ENCODE measurements at places on chromosomes 2 and 18. TPM values are rescaled to one million over a fixed set of nuclear protein-coding genes. Genes with fewer than 3 reads are reported as not detected.

DNA sequence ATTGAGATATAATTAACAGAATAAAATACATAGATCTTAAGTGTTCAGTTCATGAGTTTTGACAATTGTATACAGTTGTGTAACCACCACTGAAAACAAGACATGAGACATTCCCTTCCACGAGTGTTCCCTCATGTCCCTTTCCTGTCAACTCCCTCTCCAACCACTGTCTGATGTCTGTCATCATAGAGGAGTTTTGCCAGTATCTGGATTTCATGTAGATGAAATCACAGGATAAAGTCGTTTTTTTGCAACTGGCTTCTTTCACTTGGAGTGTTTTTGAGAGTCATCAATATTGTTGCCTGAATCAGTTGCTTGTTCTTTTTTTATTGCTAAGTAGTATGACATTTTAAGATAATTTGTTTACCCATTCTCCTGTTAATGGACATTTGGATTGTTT lies 52.7 kb downstream of the RBMS1 start:
- no peak for DNase-seq

- no peak for DNase-seq
These were observed 90.6 kb upstream of the EFEMP1 start for GRCh38 chr2:56014046-56014730.

- DNase-seq, result no peak
These were observed 7.9 kb downstream of the DES start for GRCh38 chr2:219426068-219426443.

GRCh38 chr2:143474586-143474985 lies 345.4 kb downstream of the ARHGAP15 start:
- no peak for DNase-seq

DNA sequence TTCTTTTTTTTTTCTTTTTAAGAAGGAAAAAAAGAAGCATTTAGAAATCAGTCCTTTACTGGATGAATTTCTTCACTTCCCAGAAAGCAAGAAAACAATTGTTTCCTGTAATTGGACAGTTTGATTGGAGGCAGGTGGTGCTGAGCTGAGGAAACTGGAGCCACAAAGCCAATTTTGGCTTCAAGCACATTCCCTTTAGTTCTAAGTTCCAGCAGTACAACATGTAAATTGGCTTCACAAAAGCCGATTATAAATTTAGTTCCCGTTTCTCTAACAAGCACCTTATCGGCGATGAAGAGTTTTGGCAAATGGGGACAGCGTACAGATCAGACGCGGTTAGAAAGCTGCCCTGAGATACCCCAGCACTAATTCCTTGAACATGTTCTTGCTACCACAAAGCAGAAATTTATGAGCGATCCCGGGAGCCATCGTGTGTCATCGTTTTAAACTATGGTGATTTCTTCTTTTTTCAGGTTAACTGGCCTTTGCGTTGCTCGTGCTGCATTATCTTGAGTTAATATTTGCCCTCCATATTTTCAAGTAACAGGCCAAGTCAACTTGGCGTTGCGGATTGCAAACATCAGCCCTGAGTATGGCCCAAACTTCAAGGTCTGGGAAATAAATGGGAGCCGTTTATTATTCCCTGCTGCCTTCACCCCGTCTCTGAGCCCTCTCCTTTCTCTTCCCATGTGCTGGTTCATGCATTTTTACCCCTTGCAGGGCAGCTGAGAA lies 190.4 kb upstream of the ID2 start:
- DNase-seq, result no peak

GRCh38 chr2:1656326-1656960 lies 87.9 kb downstream of the PXDN start:
- no peak for DNase-seq

GRCh38 chr18:46531482-46531881 lies 125.5 kb downstream of the LOXHD1 start:
- no peak for DNase-seq

- DNase-seq, result no peak
These were observed 89.0 kb upstream of the HK2 start for GRCh38 chr2:74744731-74745515.

DNA sequence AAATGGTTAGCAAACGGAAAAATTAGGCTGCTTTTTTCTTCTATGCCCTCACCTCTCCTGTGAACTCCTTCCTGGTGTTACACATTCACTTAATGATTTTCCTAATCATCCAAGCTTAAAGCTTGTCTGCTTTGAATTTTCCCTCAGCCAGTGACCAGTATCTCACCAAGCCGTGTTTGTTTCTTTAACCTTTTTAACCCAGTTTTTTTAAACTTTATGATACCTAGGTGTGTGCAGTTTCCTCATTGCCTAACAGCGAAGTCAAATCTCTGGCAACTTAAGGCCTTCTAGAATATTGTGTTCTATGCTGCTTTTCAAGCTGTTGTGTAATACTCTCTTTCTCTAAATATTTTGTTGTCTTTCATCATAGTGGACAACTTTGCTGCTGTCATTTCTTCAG lies 113.0 kb downstream of the PIK3C3 start:
- DNase-seq, result no peak

- DNase-seq, result no peak
These were observed 21.7 kb upstream of the ZBTB14 start for GRCh38 chr18:5317186-5317585.

GRCh38 chr2:62197011-62197924 lies 1.4 kb downstream of the B3GNT2 start:
- peak; percentile 78 for DNase-seq

DNA sequence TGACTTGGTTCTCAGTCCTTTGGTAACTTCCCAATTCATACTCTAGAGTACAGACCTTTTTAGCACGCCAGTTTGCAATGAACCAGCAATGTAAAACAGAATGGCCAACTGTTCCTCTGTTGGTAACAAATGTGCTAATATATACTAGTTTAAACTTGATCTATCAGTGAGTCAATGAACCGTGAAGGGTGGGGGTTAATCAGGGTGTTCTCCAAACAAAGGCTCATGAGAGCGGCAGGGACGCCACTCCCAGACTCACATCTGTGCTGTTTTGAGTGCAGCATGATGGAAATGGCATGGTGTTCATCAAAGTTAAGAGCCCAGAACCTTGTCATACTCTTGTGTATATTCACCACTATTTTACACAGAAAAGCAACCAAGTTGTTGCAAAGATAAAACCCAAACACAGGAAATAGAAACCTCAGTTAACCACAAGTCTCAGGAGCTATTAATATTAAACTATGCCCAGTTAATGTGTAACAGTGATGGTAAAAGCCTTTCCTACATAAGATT lies 70.3 kb downstream of the CERKL start:
- DNase-seq, result no peak

- DNase-seq, result no peak
These were observed 53.0 kb upstream of the LRP2 start for GRCh38 chr2:169415233-169415748.

- DNase-seq, result no peak
These were observed 27.5 kb downstream of the COPS8 start for GRCh38 chr2:237113026-237113795.

GRCh38 chr2:73089270-73090030 lies 17.9 kb upstream of the SFXN5 start:
- no peak for DNase-seq

DNA sequence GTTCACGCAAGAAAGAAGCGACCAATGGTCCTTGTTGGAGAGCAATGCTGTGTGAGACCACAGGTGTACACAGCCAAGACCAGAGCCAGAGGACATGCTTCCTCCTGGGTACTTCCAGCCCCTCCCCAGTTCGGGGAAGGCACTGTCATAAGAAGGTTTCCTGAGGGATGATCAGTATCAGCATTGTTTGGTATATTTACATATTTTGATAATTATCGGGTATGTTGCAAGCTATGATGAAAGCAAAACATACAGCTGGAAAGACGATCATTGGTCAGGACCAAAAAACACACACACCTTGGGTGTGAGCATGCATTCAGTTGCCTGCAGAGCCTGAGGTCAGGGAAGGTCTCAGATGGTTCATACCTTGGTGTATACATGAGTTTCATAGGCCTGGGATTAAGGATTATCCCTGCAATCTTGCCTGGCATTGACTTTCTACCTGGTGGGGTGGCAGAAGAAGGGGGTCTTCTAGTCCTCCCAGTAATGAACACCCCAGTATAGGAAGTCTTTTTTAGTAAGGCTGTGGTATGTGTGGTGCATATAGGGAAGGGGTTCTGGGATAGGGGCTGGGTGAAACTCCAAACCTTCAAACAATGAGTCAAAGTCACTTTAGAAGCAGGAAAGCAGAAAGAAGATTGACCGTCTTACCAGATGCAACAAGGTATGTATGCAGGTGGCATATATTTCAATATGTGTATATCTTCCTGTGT lies 2.9 kb downstream of the SERPINB2 start:
- DNase-seq, result no peak

DNA sequence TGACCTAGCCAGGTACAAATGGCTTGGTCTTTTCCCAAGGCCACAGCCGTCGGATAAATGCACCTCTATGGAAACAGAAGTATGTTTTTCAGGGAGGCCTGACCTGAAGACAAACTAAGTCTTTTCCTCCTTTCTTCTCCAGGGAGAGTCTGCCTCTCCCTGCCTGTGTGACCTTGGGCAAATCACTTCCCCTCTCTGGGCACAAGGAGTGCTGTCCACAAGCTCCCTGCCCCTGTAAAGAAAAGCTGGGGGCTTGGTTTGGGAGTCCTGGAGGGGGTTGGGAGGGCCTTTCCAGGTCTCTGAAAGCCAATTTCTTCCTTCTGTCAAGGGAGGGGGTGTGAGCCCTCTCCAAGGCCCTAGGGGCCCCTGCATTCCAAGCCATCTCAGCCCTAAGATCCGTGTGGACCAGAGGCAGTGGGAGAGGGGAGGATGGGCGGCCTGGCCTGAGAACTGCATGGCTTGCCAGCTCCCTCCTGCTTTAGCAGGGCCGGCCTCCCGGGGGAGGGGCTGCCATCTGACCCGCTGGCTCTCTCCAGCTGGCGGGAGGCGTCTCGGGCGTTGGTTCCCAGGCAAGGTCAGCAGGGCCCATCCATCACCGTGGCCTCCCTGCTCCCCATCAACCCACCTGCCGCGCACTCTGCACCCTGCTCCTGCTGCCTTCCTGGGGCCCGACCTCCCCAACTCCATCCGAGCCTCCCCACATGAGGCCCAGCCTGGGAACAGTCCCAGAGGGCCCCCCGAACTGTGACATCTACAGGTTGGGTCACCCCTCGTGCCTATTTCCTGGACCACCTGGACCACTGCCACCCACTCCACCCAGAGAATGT lies 61.4 kb downstream of the SMAD7 start:
- DNase-seq, result peak; percentile 51

DNA sequence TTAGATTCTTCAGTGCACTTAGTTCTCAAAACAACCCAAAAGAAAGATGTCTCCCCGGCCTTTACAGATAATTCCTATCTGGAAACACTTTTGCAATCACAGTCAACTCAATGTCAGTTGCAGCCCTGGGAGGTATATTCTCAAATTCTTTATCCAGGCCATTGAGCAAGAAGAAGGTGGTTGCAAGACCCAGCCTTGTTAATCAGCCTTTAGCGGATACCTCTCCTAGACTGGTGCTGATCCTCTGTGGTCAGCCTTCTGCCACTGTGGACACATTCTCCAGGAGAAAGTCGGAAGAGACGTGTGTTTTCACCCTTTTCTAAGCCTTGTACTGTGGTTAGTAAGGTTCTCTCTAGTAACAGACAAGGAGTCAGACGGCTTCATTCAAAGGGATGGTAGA lies 7.8 kb upstream of the FZD7 start:
- DNase-seq, result no peak

- DNase-seq, result no peak
These were observed 45.9 kb upstream of the CNGA3 start for GRCh38 chr2:98300141-98300874.

GRCh38 chr18:31247574-31248199 lies 70.3 kb upstream of the DSG1 start:
- no peak for DNase-seq

DNA sequence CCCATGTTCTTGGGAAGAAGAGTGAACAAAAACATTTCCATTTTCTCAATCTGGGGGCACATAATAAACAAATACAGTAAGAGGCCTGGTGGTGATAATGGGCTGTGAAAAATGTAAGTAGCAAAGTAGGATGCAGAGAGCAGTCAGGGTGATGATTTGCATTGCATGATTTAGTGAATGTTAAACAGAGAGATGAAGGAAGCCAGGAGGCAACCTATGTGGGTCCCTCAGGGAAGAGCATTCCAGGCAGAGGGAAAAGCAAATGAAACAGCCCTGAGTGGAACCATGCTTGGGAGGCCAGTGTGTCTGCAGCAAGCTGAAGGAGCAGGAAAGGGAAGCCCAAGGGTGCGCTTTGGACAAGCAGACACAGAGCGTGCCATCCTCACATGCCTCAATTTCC lies 5.4 kb downstream of the VIT start:
- no peak for DNase-seq

GRCh38 chr2:100682536-100682935 lies 119.7 kb downstream of the PDCL3 start:
- no peak for DNase-seq

DNA sequence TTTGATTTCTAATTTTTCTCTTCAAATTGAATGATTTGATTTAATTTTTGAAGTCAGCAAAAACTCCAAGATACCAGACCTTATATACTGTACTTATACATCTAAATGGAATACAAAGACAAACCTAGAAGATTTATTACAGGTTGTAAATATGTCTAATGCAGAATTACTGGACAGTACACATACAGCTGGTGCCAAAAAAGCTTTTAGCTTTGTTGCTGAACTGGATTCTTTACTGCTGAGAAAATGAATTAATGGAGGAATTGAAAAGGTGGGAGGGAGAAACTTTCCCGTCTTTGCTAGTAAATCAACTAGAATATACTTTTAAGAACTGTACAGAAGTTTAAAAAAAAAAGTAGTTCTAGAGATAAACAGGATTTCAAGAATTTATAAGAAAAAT lies 17.5 kb downstream of the C1D start:
- no peak for DNase-seq

- no peak for DNase-seq
These were observed 13.8 kb upstream of the SCYGR1 start for GRCh38 chr2:227401550-227401949.

GRCh38 chr2:45654250-45654649 lies 2.8 kb downstream of the PRKCE start:
- DNase-seq, result peak; percentile 18

GRCh38 chr18:62554061-62554815 lies 31.4 kb downstream of the ZCCHC2 start:
- no peak for DNase-seq

DNA sequence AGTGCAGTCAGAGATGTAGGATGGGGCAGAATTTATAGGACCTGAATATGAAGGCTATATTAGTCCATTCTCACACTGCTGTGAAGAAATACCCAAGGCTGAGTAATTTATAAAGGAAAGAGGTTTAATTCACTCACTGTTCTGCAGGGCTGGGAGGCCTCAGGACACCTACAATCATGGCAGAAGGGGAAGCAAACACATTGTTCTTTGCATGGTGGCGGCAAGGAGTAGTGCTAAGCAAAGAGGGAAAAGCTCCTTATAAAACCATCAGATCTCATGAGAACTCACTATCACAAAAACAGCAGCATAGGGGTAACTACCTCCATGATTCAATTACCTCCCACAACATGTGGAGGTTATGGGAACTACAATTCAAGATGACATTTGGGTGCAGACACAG lies 76.8 kb upstream of the MSTN start:
- no peak for DNase-seq

Gene STARD6
- total RNA-seq, result not detected

Gene IMPA2
- 45.5 TPM for total RNA-seq

Gene GAL3ST2
- total RNA-seq, result not detected

Gene TLX2
- not detected for total RNA-seq

Gene TACR1
- 0.24 TPM for total RNA-seq

Gene NGEF
- not detected for total RNA-seq

Gene EIF5B
- 24.8 TPM for total RNA-seq

Measured in thyroid gland (tissue), 4 donors.